ENCODE measurements at places on chromosomes 4 and X.

GRCh38 chr4:37666625-37667071 lies 19.5 kb downstream of the RELL1 start:
- peak; percentile 32 for DNase-seq

DNA sequence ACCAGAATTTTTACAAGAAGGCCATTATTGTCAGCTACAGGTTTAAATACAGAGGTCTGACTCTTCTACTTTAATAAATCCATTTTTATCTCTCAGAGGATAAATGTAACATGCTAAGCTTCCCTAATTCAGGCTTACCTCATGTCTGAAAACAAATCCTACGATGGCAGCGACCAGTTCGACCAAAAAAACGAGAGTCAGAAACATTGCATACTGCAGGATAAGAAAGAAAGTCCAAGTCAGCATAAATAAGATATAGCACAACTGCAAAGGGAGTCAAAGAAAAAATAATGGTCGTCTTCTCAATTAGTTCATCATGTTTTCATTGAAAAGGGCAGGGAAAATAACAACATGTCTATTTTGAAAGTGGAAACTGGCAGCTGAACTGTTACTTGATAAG lies 1.6 kb downstream of the TSPAN6 start:
- no peak for DNase-seq

DNA sequence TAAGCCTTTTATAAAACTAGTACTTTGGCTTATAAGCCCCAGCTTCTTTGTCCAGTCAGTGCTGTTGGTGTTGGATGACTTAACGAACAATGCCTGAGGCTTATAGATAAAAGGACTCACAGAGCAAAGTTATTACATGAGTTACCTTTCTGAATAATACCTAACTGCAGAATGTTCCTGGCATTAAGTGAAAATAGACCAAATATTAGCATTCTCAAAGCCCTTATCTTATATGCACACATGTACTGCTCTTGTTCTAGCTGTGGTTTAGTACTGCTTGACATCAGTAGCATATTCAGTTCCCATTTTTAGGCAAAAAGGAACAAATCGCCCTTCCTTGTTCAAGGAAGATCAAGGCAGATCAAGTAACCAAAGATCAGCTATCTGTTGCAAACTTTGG lies 131.6 kb downstream of the ZNF330 start:
- DNase-seq, result no peak

- DNase-seq, result no peak
Observed at GRCh38 chr4:114028071-114028470, 48.6 kb upstream of the ARSJ start.

DNA sequence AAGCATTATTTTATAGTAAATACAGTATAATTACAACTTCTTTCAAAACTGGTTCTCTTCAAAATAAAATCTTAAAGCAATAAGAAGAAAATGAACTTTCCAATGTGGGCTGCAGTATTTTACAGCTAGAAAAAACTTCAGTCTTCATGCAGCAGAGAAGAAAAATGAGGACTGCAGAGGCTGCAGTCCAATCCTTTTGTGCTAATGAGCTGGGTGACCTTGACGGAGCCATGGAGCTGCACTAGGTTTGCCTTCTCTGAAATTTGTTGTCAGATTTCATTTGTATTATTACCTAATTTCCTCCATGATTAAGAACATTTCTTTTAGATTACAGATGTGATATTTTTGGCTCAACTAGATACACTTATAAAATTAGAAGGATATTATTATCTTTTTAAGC lies 245.2 kb upstream of the ADAMTS3 start:
- no peak for DNase-seq

DNA sequence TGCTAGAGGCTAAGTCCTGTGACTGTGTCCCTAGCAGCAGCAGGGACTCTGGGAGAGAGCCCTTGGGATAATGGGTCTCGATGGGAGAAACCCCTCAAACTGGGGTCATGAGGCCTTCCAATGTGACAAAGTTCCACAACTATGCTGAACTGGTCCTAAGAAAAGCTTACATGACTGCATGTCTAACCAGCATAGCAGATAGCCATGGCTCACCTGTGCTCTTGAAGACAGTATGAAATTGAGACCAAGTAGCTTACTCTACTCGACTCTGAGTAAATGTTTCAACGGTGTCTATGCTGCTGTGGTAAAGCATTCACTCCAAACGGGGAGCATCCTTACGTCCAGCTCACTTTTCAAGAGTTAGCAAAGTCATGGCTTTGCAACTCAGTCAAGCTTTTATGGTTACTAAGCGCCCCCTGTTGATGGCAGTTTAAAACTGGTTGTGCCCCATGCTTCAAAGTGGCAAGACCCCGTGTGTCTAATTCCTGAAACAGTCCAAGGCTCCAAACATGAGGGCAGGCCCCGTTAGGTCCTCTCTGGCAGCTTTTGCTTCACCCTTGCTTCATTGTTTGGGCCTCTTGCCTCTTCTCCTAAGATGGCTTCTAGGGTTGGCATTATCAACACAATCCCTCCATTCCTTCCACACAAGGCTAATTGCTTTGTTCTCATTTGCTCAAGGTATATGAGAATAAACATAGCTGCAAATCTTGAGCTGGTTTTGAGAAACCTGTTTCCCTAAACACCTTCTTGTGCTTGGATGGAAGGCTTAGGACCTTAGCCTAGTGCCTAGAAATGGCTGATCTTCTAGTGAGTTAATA lies 46.6 kb downstream of the CCNG2 start:
- peak; percentile 49 for DNase-seq

GRCh38 chr4:42673082-42673425 lies 16.1 kb upstream of the ATP8A1 start:
- DNase-seq, result peak; percentile 49

DNA sequence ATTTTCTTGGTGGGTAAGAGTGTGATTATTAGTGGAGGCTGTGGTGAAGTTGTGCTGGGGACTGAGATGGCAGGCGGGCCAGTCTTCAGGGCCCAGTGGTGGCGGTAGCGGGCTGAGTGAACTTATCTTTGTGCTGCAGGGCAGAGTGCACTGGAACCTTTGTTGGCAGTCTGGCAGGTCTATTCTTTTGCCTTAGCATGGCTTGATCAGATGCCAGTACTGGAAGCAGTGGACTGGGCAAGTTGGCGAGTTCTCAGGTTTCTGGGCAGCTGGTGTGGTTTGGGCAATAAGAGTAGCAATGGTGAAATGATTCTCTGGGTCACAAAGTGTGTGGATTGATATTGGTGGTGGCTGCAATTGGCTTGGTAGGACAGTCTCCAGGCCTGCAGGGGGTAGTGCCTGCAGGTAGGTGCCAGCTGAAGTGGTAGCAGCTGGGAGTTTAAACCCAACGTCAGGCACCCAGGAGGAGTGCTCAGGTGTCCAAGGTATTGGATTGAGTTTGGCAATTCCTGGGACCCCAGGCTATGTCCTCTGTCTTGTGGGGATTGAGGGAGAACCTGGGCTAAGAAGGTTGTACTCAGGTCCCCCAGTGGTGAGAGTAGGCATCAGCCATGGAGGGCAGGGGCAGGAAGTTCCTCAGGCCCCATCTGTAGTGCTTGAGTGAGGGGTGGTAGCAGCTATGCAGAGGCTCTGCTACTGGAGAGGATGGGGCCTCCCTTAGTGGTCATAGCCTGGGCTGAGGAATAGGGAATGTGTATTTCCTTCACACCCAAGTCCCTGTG lies 34.9 kb upstream of the SLC25A14 start:
- DNase-seq, result no peak

DNA sequence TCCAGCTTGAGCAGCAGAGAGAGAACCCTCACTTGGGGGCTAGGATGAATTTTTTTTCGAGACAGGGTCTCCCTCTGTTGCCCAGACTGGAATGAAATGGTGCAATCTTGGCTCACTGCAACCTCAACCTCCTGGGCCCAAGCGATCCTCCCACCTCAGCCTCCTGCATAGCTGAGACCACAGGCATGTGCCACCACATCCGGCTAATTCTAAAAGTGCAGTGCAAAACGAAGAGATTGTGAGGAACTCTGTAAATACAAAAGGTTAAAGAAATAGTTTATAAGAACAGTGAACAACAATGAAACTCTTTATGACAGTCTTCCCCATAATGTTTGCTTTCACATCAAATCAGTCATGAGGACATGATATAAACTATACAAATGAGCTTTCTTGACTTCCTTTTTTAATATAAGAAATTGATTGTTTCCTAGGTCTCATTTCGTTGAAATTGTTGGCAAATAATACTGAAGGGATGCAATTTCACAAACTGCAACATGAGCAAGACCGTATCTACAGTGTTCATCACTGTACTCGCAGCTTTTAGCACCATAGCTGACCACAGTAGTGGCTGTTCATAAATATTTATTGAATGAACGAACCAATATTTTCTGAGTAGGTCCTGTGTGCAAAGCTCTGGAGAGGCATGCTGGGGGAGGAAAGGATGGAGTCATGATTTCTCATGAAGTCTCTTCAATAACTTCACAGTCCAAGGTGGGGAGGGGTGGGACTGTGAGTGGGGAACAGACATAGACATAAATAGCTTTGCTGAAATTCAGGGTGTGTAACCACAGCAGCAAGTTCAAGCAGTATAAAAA lies 116.1 kb downstream of the SHROOM3 start:
- DNase-seq, result no peak

GRCh38 chrX:134324359-134324758 lies 87.4 kb downstream of the CCDC160 start:
- no peak for DNase-seq

- no peak for DNase-seq
Observed at GRCh38 chrX:28223991-28224390, 242.7 kb upstream of the DCAF8L1 start.

GRCh38 chrX:119605464-119606279 lies 552 bp downstream of the NKRF start:
- DNase-seq, result peak; percentile 48

- no peak for DNase-seq
Observed at GRCh38 chr4:180635281-180635680, 1607.9 kb upstream of the TENM3 start.

GRCh38 chr4:14178421-14178820 lies 550.9 kb upstream of the BOD1L1 start:
- DNase-seq, result no peak

DNA sequence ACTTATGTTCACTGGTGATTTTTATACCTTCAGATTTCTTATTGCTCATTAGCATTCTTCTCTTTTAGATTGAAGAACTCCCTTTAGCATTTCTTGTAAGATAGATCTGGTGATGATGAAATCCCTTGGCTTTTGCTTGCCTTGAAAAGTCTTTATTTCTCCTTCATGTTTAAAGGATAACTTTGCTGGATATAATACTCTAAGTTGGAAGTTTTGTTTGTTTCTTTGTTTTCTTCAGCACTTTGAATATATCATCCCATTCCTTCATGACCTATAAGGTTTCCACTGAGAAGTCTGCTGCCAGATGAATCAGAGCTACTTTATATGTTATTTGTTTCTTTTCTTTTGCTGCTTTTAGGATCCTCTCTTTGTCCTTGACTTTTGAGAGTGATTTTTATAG lies 18.5 kb downstream of the CC2D2A start:
- DNase-seq, result no peak

- no peak for DNase-seq
Observed at GRCh38 chr4:124053872-124054538, 657.4 kb downstream of the SPRY1 start.

GRCh38 chr4:46386570-46386969 lies 3.4 kb downstream of the GABRA2 start:
- DNase-seq, result no peak

- DNase-seq, result no peak
Observed at GRCh38 chrX:74107666-74108065, 196.3 kb upstream of the ZCCHC13 start.

GRCh38 chr4:137738375-137738990 lies 206.2 kb upstream of the PCDH18 start:
- no peak for DNase-seq

GRCh38 chr4:137534516-137534915 lies 2.2 kb upstream of the PCDH18 start:
- no peak for DNase-seq

GRCh38 chr4:16250661-16251365 lies 24.5 kb upstream of the TAPT1 start:
- DNase-seq, result no peak

GRCh38 chr4:1222036-1222789 lies 26.7 kb downstream of the CTBP1 start:
- peak; percentile 61 for DNase-seq

GRCh38 chr4:184807797-184808712 lies 17.7 kb downstream of the ACSL1 start:
- no peak for DNase-seq

GRCh38 chr4:182765987-182766856 lies 151.0 kb downstream of the DCTD start:
- no peak for DNase-seq

GRCh38 chr4:80207172-80207583 lies 9.9 kb downstream of the PRDM8 start:
- peak; percentile 41 for DNase-seq

- DNase-seq, result no peak
Observed at GRCh38 chr4:41631523-41631922, 93.6 kb downstream of the LIMCH1 start.

- DNase-seq, result no peak
Observed at GRCh38 chr4:139819082-139819481, 153.5 kb downstream of the MGST2 start.

GRCh38 chrX:40085714-40086113 lies 12.0 kb downstream of the BCOR start:
- DNase-seq, result no peak

- no peak for DNase-seq
Observed at GRCh38 chr4:88600176-88600838, 8.0 kb downstream of the HERC3 start.

- no peak for DNase-seq
Observed at GRCh38 chr4:94715726-94716125, 42.0 kb upstream of the BMPR1B start.

DNA sequence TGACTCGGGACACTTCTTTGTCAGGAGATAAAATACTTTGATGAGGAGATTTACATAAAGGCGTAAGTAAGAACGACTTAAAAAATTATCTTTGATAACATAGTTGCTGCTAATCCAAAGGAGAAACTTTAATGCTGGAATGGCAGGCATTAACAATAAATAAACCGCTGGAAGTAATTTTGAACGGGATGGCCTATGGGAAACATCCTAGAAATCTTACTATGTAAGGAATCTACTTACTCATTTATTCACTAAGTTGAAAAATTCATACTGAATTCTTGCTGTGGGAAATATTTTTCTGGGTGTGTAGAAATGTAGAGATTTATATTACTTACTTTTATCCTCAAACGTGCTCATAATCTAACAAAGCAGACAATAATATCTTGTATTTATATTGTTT lies 425.7 kb upstream of the ZFP42 start:
- no peak for DNase-seq

GRCh38 chr4:60033826-60034225 lies 1166.3 kb upstream of the ADGRL3 start:
- no peak for DNase-seq

Data from right cardiac atrium (tissue), 5 donors.